ENCODE measurements at places on chromosomes 3 and 15. TPM values are rescaled to one million over a fixed set of nuclear protein-coding genes. Genes with fewer than 3 reads are reported as not detected.

GRCh38 chr15:63191895-63192618 lies 2.7 kb downstream of the RAB8B start:
- DNase-seq: no peak

DNA sequence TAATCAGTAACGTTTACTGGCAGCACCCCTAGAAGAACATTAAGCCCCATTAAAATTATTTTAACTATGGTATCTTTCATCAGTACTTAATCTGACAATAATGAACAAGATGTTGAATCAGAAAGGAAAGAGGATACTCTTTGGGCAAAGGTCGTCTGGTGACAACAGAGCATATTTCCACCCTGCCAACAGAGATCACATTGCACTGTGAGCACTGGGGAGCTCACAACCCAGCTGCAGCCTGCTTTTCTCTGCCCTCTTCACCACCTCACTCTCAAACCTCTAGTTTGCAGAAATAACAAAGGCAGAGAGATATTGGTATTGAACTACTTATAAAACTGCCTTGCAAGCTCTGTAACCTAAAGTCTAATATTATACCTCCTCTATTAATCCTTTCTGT lies 130.0 kb downstream of the FBN1 start:
- DNase-seq: no peak

- DNase-seq: no peak
Observed at GRCh38 chr3:195768414-195768813, 43.3 kb downstream of the MUC4 start.

GRCh38 chr15:78071383-78071782 lies 6.1 kb downstream of the TBC1D2B start:
- DNase-seq: no peak

- no peak for DNase-seq
Observed at GRCh38 chr3:111229301-111229700, 157.7 kb downstream of the NECTIN3 start.

DNA sequence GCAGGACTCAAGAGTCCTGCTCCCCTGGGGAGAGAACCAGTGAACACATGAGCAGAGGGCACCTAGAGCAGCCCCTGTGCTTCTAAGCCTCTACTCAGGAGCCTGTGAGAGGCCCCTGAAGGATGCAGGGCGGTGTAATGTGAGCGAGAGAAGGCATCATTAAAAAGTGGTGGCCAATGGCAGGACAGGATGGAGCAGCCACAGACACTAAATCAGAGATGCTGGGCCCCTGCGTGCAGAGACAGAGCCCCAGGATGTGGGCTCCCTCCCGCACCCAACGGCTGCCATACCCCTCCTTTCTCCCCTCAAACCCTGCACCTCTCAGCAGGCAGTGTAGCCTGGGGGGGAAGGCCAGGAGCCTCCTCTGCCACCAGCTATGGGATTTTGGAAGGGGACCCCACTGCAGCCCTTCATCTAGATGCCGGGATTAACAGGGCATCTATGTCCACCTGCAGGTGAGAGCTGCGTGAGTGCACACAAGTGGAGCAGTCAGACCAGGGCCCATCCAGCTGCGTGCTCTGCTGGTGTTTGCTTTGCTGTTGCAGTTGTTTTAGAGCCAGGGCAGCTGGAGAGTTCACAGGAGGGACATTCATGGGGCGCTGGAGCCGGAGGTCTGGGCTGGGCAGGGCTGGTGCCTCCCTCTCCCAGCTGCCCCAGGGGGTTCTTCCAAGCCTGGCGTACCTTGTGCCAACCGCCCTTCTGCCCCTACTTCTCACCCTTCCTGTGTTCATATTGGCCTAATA lies 5.1 kb upstream of the IQSEC1 start:
- no peak for DNase-seq

- peak; percentile 59 for DNase-seq
Observed at GRCh38 chr3:8938021-8938420, 25.3 kb downstream of the RAD18 start.

GRCh38 chr3:156693166-156693565 lies 18.8 kb downstream of the TIPARP start:
- DNase-seq: peak; percentile 79

- no peak for DNase-seq
Observed at GRCh38 chr3:139560411-139560810, 20.9 kb upstream of the RBP1 start.

DNA sequence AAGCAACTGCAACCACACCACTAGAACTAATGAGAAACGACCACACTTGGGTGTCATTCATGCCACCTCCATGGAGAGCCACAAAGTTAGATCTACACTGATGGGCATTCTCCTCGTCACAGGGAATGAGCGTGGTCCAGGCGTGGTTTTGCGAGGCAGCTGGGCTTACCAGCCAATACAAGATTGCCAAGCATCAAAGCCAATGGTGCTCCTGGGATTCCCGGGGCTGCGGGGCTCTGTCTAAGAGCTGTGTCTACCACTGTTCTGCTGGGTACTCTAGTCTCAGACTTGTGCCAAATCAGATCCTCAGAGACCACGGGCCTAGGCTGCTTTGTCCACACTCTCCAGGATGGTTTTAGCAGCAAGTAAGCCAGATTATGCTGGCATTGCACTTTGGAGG lies 43.8 kb downstream of the RAB6B start:
- no peak for DNase-seq

DNA sequence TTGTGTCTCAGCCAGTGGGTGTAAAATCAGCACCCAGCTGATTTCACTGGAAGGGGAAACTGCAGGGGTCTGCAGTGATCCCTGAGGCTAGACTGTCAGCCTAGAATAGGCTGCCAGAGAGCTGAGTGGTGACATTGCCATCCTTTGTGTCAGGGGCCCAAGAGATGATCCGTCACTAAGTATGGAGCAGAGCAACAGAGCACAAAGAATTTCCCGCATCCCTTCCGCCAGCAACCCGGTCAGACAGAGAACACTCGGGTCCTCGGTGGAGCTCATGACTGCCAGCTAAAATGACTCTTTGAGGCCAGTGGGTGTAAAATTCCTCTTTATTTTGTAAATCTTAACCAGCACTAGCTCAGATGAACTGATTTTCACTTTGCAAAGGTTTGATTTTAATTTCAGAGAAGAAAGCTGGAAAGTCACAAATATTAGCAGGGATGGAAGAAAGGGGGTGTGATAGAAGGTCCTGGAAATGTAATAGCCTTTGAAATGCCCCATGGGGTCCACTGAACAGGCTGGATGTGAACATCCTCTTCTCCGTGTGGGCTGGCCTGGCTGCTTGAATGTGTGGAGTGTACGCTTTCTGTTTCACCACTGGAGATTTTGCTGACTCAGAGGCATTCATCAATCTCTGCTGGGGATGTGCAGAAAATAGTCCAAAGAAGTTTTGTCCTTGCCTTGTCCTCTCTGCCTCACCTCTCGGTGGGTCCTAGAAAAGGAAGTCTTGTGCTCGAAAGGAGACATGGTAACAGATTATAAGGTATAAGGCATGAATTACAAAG lies 138.8 kb downstream of the SV2B start:
- no peak for DNase-seq

- DNase-seq: peak; percentile 91
Observed at GRCh38 chr15:61049934-61050333, 179.2 kb downstream of the RORA start.

ZNF660 gene
- total RNA-seq: 1.4 TPM

CTXN2 gene
- total RNA-seq: not detected

MEX3B gene
- total RNA-seq: 6.7 TPM

CAMKV gene
- total RNA-seq: not detected

MESP1 gene
- under 0.01 TPM for total RNA-seq

ARF4 gene
- total RNA-seq: 172 TPM

SAMMSON gene
- total RNA-seq: not detected

TMEM266 gene
- total RNA-seq: under 0.01 TPM
